ENCODE measurements at places on chromosomes 4 and X.

DNA sequence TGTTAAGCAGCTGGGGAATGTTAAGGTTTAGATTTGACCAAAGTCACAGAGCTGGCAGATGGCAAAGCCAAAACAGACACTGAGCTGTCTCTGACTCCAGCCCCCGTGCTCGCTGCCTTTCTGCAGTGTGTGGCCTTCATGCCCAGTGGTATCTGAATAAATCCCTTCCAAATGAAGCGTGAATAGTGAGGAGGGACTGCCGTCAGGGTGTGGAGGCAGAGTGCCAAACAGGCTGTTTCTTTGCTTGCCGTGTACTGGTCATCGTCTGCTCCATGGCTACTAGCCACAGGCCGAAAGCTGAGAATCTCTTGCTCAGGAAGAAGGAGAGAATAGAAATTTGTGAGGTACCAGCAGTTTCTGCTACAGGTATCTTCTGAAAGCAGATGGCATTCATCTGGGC is 19.7 kb downstream of the PRIMPOL start:
- no peak for DNase-seq

DNA sequence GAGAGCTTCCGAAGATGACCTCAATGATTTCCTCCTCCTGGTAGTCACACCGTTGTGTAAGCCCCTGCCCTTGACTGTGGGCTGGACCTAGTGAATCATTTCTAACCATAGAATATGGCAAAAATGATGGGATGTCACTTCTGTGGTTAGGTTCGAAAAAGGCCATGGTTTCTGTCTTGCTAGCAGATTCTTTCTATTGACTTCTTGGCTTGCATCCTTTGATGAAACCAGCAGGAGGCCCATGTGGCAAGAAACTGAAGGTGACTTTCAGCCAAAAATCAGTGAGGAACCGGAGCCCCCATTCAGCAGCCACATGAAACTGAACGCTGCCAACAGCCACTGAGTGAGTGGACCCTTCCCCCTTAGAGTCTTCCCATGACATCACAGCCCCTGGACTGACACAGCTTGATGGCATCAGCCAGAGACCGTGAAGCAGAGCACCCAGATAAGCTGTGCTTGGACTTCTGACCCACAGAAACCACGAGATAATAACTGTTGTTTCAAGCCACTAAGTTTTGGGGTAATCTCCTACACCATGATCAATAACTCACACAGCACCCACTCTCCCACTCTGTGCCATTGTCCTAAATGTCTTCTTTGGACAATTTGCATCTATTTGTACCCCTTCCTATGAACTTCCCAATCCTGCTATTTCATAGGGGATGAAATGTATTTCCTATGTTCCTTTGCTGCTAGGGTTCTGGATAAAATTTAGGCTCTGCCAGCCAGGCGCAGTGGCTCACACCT is 148.0 kb upstream of the STX18 start:
- no peak for DNase-seq

- DNase-seq, result no peak
These were observed 67.9 kb downstream of the PPP3CA start for GRCh38 chr4:101279377-101279871.

DNA sequence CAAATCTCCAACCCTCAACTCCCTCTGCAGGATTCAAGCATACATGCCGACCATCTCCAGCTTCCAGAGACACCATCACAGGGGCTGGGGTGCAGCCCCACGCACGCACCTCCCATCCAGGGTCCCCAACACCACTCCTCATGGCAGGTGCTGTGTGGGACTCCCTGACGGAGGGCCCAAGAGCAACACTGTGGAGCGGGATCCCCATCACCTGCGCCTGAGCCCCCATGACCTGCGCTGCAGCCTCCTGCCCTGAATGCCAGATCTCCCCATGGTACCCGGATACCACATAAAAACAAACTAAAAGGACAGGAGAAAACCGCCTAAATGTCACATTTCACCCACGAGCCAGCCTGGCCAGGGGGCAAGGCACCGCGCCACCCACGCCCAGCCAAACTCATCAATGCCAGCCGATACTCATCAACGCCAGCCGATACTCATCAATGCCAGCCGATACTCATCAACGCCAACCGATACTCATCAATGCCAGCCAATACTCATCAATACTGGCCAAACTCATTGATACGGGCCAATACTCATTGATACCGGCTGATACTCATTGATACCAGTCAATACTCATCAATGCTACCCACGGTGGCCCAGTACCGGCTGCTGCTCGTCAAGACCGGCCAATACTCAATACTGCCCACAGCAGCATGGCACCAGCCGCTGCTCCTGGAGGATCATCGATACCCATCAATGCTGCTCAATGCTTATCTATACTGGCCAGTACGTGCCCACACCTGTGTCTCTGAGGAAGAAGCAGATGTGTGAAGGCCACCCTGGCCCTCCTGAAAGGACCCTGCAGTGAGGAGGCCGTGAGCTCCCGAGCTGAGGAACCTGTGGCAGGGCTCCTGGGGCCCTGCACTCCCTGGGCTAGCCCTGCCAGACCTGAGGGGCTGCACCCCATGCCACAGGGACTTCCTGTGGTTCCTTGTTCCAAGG is 6.2 kb downstream of the CTBP1 start:
- DNase-seq, result no peak

GRCh38 chr4:7747062-7747385 is 192.6 kb downstream of the AFAP1 start:
- DNase-seq, result no peak

All from stimulated activated CD8-positive, alpha-beta memory T cell treated with anti-CD3 and anti-CD28 coated beads, Interleukin-4, amount 100 ng/mL, for 4 hours (primary cell).